Mesothelial cell of epicardium (in vitro differentiated cells): ENCODE measurements at places on chromosomes 11 and 22.

DNA sequence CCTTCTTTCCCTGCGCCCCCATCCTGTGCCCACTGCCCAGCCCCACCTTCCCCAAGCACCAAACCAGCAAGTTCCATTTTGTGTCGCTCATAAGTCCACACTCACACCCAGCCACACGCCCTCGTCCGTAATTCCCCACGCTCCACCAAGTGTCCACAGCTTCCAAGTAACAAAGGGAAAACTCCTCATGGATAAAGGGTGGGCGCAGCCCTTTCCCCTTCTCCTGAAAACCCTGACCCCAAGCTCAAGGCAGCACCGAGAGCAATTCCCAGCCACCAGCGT, 458 bp downstream of the FXYD6 start:
- no peak for DNase-seq

- no peak for DNase-seq
These were observed 147.7 kb downstream of the CACNA1I start for GRCh38 chr22:39718206-39718605.

DNA sequence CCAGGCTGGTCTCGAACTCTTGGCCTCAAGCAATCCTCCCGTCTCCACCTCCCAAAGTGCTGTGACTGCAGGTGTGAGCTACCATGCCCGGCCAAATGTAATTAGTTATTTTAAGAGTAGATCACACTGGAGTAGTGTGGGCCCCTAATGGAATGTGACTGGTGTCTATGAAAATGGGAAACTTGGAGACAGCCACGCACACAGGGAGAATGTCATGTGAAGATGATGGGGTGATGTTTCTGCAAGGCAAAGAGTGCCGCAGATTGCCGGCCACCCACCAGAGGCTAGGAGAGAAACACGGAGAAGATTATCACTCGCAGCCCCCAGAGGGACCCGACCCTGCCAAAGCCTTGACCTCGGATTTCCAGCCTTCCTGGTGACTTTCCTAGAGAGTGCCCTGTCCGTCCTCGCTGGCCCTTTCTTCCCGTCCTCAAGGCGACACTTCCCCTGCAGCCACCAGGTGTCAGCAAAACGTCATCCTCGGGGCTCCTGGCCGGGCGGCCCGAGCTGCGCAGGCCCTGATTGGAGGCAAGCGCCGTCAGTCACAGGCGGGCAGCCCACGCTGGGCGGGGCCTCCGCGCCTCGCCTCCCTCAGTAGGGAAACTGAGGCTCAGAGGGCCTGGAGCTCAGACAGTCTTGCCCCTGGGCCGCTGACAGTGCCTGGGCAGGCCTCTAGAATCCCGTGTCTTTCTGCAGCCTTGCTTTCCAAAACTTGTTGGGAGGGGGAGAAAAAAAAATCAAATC, 16.3 kb downstream of the CRYBB2 start:
- DNase-seq = peak; percentile 85

GRCh38 chr11:126113012-126113411, 50.3 kb upstream of the CDON start:
- no peak for DNase-seq

GRCh38 chr11:104464691-104465090, 300.7 kb upstream of the PDGFD start:
- no peak for DNase-seq

GRCh38 chr11:31810779-31811647, at the start of gene PAX6:
Gene PAX6 (minus strand): TSS chr11:31811322. CDS start chr11:31806411, 4,911 bp downstream.
- no peak for DNase-seq

GRCh38 chr22:39873965-39874364, 19.6 kb downstream of the ENTHD1 start:
- no peak for DNase-seq
